ENCODE measurements at places on chromosomes 11 and 22.

DNA sequence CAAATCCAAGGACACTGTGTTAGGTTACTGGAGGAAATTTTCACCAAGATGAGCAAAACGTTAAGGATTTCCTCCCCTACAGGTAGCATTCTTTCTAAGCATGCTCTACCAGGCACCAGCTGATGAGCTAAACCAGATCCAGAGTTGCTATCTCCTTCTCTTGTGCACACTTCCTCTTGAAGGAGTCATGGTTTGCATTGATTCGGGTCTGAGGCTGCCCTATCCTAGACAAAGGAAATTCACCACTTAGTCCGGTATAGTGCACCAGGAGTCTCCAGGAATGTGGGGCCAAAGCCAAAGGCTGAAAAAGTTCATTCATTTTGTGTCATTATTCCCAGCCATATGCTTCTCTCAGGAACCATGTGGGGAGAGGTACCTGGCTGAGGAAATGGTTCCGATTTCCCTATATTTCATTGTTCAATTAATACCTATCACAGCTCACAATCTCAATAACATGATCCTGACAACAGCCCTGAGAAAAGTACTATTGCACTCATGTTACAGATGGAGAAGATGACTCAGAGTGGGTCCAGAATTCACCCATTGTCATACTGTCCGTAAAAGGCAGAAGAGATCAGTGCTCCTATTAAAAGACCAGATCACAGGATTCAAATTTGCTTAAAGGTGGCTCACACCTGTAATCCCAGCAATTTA, 39.1 kb downstream of the SLC35F2 start:
- no peak for DNase-seq

DNA sequence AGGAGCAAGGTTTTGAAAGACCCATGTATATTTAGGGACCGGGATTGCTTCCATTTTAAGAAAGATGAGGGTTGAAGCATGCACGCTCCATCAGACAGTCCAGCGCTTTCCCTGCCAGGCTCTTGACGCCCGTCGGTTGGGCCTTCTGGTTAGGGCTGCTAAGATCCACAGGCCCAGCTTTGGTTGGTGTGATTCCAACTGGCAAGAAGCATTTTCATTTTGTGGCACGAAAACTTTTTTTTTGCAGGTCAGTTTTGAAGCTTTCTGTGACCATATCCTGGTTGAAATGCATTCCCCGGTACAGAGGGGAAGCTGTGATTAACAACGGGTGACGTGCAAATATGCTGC, 34.3 kb upstream of the MPPED1 start:
- no peak for DNase-seq

DNA sequence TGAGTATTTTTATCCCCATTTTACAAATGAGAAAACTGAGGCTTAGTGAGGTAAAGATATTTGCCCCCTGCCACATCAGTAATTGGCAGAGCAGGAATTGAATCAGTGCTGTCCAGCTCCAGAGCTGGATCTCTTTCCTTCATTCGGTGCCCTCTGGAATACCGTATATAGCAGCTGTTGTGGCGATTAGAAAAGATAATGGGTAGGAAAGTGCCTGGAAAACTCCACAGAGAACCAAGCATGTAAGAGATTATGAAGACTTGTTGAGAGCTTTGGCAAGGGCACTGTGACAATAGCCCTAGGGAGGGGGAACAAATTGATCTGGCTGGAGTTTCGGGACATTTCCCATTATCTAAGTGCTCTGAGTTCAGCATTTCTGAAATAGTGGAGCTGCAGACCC, 82.5 kb upstream of the TEAD1 start:
- no peak for DNase-seq

DNA sequence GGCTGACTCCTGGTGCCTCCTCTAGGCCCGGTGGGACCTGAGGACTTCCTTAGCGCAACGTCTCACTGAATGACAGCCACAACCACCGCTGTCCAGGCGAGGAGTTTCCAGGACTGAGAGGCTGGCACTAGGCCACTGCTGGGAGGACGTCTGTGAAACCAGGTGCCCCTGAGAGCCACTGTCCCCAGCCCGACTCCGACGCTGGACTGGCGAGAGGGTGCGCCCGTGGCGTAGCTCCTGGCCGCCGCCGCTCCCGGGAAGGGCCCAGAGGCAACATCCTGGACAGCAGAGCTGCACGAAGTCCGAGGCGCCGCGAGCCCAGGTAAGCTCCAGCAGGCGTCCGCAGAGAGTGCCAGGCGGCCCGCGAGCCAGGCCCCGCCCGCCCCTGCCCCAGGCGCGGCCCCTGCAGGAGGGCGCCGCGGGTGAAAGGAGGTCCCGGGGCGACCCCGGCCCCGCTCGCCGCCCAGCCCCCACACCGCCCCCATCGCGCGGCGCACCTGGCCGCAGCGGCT, 525 bp downstream of the DGCR2 start:
- DNase-seq = no peak

DNA sequence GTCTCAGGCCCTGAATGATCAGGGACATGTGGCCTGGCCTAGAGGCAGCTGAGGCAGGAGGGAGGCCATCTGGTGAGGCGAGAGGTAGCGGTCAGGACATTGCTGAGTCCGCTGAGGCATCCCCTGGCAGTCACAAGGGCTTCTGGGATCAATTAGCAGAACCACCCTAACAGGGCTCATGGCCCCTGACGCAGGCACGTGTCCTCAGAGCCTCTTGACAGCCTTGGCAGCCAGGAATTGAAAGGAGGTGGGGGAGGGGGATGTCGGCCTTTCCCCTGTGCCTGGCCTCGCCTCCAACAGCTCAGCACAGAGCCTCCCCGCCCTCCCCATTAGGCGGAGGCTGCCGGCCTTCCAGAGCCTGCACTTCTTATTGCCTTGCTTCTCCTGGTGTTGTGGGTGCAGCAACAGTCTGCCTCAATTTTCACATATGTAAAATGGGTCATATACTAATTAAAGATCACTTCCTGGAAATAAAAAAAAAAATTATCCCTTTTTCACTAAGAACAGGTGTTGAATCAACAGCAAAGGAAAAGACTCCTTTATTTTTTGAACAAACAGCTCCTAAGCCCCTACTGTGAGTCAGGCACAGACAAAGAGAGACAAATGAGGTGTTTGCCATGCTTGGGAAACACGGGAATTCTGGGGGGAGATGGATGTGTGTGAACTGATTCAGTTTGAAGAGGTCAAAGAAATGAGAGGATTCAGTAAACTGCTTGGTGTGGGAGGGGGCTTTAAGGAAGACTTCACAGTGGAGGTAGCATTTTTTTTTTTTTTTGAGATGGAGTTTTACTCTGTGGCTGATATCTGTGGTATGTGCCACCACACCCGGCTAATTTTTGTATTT, 55.3 kb downstream of the NFAM1 start:
- DNase-seq = peak; percentile 50

DNA sequence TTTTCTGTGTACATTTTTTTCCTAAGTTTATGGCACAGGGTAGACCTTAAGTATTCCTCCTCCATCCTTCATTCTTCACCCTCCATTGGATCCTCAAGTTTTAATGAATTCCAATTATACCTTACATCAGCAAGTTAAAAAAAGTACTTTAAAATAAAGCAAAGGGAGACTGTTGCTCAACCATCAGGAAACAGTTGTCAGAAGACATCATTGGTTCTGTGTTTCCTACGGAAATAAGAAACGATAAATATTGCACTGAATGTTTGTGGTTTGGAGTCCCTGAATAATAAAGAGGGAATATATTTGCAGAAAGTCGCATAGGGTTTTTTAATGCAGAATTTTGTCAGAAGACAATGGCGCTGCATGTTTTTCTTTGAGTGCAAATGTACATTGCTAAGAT, 28.1 kb upstream of the LDHA start:
- no peak for DNase-seq

GRCh38 chr11:128862908-128863660, 4.0 kb downstream of the KCNJ1 start:
- no peak for DNase-seq

- no peak for DNase-seq
These were observed 23.0 kb downstream of the LMO2 start for GRCh38 chr11:33868647-33869461.

Data from NCI-H1694 treated with DMSO at 0.1 percent for 48 hours (cell line).